ENCODE measurements at places on chromosomes 3 and 15.

DNA sequence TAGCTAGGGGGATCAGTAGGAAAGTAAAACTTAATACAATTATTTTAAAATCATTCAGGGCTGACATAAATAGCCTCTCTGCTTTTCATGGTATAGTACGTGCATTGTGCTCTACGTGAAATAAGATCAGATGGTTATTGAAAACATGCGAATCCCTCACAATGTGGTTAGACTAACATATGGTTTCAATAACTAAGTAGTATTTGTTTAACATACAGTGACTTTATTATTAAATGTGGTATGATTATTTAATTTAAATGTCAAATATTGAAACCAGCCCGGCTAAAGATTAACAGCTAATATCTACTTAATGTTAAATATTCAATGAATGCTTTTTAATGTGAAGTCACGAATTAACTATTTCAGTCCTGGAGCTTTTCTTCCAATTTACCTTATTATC lies 473.9 kb upstream of the THBS1 start:
- no peak for DNase-seq

GRCh38 chr3:182005219-182005618 lies 293.5 kb downstream of the SOX2 start:
- no peak for DNase-seq

DNA sequence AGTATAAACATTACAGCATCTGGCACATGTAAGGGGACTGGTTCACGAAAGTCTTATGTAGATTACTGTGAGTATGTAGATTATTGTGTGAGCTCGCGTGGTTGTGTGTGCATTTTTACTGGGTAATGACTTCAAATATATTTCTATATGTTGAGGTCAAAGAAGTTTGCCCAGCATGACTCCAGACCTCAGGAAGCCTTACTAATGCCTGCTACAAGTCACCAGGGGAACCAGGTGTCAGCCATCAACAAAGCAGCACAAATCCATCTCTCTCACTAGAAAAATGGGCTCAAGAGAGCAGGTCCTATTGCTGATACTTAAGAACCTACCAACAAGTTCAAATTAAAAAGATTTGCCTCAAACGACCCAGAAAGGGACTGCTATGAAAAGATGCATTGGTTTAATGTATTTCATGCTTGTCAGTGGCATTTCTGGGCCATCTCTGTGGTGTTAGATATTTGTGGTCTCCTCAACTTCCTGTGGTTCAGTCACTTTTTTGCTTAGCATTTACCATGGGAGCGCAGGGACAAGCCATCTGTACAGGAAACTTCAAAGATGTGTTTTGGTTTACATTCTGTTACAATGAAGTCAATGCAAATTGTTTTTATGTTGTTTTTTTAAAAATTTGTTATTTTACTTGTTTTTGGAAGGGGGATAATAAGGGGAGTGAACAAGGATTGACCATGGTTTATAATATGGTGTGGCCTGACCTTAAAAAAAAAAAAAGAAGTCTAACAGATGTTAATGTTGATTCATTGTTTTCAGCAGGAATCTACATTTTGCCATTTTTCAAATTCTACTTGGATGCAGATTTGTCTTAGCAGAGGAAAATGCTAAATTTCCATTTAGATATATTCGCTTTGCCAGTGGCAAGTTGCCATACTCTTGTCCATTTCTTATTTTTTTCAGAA lies 172.1 kb upstream of the ADAMTS9 start:
- DNase-seq, result no peak

GRCh38 chr3:127485396-127486170 lies 105.0 kb downstream of the TPRA1 start:
- no peak for DNase-seq

- DNase-seq, result no peak
These were observed 49.7 kb downstream of the MINAR1 start for GRCh38 chr15:79481793-79482192.

All from T1000 (cell line).